ENCODE measurements at places on chromosomes 4 and X.
A peak's percentile ranks its signal among the peaks of the same experiment; 100 is the strongest.

DNA sequence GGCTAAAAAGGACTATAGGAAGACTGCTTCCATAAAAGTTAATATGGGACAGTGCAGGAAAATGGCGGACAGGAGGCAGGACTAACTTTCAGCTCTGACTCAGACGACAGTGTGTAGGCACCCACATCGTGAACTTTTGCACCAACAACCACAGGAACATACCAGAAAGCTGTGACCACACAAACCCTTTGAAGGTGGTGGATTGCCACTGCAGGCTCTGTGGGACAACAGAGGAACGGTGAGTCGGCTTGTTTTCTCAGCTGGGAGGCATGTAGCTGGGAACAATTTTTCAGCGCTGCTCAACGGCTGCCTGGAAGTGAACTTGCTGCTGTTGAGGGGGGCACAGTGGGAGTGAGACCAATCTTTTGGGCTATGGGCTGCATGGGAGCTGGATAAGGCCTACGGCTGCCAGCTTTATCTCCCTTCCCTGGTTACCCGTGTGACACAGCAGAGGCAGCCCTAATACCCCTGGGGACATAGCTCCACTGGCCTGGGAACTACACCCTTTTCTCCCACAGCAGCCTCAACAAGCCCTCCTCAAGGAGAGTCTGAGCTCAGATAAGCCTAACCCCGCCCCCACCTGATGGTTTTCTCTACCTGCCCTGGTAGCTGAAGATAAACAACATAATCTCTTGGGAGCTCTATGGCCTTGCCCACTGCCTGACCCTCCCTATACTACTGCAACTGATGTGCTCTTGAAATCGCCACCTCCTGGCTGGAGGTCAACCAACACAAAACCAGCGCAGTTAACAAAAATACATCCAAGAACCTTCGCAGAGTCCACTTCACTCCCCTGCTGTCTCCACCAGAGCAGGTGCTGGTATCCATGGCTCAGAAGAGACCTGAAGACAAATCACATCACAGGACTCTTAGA, 1537.0 kb downstream of the C4orf33 start:
- no peak for DNase-seq

GRCh38 chrX:10112510-10112909, 44.3 kb upstream of the CLCN4 start:
- no peak for DNase-seq

DNA sequence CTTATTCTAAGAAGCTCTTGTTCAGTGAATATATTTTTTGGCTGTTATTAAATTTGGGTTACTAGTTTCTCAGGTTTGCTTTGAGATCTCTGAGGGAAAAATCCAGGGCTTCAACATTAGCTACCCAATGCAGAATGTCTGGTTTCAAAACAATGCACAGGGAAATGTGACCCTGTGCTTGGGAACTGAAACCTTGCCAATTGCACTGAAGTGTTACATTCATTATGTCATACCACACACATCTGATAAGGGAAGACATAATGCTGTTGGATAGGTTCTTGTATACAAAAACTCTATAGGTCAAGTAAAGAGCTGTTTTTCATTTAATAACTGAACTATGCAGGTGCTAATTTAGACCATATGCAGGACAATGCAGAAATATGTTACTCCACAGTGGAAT, 345.3 kb upstream of the BMP3 start:
- no peak for DNase-seq

DNA sequence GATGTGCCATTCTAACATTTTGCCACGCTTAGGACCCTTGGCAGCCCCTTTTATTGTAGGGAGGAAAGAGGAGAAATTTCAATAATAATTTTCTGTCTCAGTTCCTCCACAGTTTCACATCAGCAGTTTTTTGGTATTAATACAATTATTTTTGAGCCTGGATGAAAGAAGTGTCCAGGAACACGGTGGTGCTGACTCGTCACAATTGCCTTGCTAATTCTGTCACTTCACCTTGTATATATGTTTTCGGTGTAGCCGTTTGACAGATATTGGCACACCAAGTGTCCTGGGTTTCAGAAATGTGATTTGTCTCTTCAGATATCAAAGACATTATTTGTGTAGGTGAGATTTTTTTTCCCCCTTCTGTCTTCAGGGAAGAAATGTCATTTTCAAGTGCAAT, 142.2 kb downstream of the ARHGAP10 start:
- no peak for DNase-seq

DNA sequence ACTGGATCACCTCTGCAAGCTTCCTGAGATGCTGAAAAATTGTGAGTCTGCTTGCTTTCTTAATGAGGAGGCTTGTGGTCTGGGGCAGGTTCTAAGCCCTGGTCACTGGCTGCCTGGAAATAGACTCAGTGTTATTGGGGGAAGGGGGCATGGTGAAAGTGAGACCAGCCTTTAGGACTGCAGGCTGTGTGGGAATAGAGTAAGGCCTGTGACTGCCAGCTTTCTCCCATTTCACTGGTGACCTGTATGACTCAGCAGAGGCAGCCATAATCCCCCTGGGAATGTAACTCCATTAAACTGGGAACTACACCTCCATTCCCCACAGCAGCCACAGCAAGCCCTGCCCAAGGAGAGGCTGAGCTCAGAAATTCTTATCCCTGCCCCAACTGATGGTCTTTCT, 55.9 kb upstream of the IL15 start:
- DNase-seq = no peak

DNA sequence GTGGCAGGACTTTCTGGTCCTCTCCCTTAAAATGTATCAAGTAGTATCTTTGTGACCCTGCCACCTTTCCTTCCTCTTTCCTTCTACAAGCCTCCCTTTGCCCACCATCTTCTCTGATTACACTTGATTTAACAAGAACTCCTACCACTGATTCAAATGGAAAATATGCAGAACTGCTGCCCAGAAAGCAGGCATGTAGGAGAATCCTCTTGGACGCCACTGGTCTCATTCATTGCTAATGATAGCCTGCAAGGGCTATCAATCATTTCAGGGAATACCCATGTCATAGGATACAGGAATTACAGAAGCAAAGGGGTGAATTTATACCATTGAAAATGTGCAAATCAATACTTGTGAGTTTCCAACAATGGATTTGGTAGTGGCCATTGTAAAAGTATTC, 294.6 kb upstream of the NRK start:
- DNase-seq = no peak

DNA sequence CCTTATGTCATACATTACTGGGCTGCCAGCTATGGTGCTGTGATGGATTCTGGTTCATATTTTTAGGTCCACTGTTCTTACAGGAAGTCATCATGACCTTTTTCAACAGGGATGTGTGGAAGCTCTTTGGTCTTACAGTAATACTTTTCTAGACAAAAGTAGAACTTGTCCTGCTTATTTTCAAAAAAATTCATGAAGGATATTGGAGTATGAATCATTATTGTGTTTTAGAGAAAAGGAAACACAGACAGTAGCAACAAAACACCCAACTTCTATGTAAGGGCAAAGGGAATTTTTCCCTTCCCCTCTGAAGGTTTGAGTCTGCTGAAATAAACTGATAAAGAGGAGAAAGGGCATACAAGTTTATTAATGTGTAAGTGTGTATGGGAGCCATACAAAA, 54.7 kb upstream of the FAM9C start:
- peak; percentile 21 for DNase-seq

- no peak for DNase-seq
Measured at GRCh38 chr4:155419266-155419665, 42.5 kb upstream of the MAP9 start.

DNA sequence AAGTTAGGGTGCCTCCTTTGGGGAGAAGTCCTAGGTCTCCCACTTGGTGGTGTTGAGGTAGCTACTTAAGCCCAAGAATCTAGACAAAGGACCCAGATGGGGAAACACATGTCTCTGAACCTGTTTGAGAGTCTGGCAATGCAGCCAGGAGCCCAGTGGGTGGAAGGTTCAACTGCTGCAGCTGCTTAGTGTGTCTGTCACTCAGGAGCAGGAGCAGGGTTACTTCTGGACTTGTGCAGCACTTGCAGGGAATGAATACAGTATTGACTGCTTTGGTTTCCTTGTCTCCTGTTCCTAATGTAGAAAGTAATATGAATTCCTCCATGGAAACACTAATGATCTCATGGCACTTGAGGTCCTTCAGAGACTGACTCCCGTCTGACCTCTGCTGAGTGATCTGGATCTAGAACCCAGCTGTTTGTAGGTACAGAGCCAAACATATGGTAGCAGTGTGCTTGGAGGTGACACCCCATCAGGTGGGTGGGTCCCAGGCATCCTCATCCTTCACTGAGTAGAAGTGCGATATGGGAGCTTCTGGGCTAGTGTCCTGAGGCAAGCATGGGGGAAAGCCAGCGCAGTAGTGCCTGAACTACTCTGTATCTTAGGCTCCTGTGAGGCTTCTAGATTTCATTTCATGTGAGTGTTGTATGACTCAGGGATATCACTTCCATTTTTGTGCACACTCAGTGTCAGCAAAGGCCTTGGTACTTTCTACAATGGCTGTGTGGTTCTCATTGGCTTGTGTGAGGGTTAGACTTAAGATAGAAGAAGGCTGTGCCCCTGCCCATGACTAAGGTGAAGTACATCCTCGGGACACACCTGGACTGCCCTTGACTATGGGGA, 85.0 kb upstream of the WDR1 start:
- DNase-seq = no peak

GRCh38 chr4:55510685-55511084, 36.0 kb downstream of the CLOCK start:
- DNase-seq = no peak

DNA sequence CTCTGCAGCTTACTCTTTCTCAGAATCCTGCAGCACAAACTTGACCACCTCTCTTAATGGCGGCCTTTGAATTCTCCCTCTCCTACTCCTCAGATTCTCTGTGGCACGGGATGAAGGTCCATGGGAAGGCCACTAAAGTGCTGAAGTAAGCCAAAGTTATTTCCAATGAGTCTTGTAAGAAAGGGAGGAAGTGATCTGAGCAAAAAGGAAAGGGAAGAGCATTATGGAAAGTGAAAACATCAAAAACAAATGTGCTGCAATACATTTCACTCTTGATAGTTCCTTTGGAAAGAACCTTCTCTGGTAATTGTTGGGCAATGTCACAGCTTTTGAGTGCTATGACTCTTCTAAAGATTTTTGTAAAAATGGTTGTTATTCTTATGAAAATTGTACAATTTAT, 54.3 kb upstream of the CAMK2D start:
- DNase-seq = peak; percentile 95

- DNase-seq = no peak
Measured at GRCh38 chrX:148763896-148764295, 263.5 kb downstream of the AFF2 start.

GRCh38 chr4:140080883-140081282, 73.1 kb downstream of the MAML3 start:
- no peak for DNase-seq

DNA sequence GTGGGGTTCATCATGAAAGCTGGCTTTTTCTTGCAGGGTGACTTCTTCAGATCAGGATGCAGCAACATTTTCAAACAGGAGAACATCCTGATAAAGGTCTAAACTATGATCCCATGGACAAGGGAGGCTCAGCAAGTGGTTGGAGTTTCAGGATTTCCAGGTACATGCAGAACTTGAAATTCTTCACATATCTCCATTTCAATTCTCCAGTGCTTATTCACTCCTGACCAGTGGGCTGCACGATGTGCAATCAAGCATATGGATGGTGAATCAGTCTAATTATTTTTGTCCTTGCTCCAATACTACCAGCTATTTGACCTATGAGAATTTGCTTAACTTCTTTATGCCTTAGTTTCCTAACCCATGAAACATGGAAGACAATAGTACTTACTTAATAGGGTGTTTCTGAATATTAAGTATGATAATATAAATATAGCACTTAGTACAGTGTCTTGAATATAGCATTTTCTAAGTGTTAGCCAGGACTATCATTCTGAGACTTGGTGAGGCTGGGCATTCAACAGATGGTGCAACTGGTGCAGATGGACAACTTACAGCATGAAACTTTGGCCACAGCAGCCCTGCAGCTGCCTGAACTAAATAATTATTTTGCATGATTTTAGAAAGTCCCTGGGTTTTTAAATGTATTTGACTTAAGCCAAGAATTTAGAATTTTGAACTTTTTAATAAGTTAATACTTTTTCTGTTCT, 92.4 kb downstream of the HPGD start:
- DNase-seq = no peak

- no peak for DNase-seq
Measured at GRCh38 chr4:149973181-149973580, 105.1 kb upstream of the DCLK2 start.

GRCh38 chr4:99893839-99894160, 427 bp downstream of the LAMTOR3 start:
- DNase-seq = peak; percentile 52

DNA sequence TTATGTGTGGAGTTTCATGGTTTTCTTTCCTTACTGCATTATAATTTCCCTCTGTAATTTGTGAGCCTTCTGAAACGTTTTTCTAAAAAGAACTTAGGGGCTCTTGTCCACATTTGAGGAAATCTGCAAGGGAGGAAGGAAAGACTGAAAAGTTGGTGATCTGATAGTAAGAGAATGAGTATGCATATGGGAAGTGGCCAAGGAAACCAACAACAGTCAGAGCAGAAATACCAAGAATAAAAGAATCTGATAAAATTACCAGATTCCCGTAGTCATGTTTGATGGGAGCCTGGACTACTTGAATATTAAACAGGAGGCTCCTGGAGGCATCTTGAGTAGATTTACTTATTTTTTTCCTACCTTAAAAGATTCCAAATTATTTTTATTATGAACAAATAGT, 50.1 kb downstream of the MEPE start:
- no peak for DNase-seq

DNA sequence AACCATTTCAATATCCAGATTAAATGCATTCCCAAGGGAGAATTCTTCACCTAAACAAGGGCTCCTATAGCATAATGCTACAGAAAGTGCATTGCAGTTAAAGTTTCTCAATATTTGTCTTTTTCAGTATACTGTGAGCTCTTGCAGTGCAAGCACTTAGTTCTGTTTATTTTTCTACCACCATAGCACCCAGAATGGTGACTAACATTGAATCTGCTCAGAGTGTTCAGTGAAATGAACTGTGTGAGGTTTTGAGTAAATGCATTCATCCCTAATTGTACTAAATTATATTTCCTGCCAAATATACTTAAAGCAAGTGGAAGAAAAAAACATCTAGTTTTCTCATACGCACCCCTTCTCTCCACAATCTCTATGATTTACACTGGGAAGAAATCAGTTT, 383.9 kb downstream of the PCDH7 start:
- no peak for DNase-seq

DNA sequence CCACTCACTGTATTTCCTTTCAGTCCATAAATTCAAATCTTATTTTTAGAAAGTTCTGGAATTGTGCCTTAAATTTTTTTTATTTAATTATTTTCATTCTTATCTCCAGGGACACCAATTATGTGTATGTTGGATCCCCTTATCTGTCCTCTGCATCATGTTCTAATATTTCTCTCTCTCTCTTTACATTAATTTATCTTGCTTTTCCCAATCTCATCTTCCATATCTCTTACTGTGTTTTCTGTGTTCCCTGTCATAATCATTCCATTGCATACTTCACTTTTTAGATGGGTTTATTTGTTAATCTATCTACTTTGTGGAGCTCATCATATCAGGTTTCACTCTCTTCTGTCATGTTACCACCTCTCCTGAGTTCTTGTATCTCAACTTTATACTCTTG, 37.4 kb downstream of the PPP2R2C start:
- no peak for DNase-seq

- DNase-seq = peak; percentile 71
Measured at GRCh38 chr4:158208963-158209640, 1.2 kb upstream of the TMEM144 start.
